ENCODE measurements at places on chromosomes 5 and 9. TPM values are rescaled to one million over a fixed set of nuclear protein-coding genes. Genes with fewer than 3 reads are reported as not detected.

DNA sequence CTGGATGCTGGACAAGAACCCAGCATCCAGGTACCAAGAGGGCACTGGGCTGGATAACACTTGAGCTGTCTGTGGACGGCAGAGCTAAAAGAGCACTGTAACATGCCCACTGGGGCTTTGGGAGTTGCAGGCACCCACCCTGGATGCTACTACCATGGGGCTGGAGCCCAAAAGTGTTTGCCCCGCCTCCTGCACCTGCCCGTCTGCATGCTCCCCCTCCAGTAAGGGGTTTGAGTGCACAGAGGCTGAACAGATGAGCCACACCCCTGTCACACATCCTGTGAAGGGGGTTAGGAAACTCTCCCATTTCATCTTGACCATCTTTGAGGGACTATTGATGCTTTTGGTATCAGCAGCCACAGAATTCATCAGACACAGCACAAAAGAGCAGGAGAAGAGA, 69.0 kb downstream of the LIX1 start:
- DNase-seq = no peak

DNA sequence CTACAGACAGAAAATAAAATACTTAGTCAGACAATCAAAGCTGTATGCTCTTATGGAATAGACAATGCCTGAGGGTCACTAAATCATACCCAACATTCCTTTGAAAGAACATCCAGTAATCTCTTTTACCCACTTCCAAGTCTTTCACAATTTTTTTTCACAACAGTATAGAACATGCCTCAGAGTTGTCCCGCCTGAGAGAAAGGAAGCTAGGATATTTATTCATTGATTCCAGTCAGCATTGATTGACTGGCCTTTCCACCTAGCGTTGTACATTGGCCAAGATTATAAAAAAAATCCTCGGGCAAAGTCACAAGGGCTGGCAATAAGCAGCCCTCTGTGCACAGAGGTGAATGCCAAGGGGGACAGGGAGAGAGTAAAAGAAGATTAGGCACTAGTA, 318.1 kb upstream of the PIK3R1 start:
- peak; percentile 11 for DNase-seq

DNA sequence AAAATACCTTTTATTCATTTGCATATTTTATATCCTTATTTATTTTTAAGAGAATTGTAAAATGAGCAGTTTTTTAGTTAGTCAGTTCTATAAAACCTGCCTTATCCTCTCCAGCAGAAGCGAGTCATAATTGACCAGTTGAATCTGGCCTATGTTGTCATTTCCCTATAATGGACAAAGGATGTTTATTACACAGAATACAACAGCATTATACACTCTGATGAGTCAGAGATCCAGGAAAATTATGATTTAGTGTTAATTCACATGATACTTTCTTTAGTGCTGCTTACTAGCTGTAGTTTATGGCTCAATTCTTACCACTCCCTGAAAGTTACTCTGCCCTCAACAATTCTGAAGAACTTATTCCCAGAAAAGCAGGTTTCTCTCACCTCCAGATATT, 26.8 kb upstream of the LURAP1L start:
- peak; percentile 82 for DNase-seq

DNA sequence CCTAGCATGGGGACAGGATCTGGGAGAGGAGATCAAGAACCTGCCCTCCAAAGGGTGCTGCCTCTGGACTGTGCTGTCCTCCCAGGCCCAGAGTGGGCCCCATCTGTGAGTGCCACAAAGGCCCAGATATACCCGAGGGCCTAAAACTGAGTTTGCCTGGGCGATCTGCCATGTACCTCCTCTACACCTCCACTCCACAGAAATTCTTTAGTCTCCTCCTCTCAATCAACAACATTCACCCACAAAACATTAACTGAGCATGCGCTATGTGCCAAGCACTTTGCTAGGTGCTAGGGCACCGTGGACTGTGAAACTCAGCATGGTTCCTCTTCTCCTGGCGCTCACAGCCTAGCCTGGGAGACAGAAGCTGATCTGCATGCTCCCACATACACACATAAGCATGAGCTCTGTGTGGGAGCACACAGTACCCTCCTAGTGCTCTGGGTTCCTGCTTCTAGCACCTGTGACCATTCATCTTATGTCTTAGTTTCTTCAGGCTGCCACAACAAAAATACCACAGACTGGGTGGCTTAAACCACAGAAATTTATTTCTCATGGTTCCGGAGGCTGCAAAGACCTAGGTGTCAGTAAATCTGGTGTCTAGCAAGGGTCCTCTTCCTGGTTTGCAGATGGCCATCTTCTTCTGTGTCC, 82.0 kb upstream of the FSTL4 start:
- peak; percentile 2 for DNase-seq

DNA sequence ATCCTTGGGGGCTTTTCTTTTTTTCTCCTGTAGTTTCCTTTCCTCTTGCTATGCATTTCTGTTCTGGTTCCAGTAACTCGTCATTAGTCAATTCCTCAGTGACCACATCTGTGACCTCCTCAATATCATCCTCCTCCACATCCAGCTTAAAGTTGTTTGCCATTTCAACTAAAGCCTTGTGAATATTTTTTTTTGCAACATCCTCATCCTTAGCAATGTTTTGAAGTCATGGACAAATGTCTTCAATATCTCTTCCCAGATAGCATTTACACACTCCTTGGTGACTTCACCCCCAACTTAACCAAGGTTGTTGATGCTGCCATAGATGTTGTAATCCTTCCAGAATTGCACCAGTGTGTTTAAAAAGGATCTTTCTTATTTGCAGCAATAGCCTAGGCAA, 14.7 kb upstream of the ADRB2 start:
- DNase-seq = no peak

The WNK2 gene
- total RNA-seq = not detected

The C9orf50 gene
- not detected for total RNA-seq

The ARID3C gene
- 0.45 TPM for total RNA-seq

The DEPDC1B gene
- total RNA-seq = 20.9 TPM

- peak; percentile 69 for DNase-seq
Observed at GRCh38 chr5:31663519-31663918, 24.6 kb downstream of the PDZD2 start.

The DIPK1B gene
- not detected for total RNA-seq

The GABRB2 gene
- total RNA-seq = 10.5 TPM

DNA sequence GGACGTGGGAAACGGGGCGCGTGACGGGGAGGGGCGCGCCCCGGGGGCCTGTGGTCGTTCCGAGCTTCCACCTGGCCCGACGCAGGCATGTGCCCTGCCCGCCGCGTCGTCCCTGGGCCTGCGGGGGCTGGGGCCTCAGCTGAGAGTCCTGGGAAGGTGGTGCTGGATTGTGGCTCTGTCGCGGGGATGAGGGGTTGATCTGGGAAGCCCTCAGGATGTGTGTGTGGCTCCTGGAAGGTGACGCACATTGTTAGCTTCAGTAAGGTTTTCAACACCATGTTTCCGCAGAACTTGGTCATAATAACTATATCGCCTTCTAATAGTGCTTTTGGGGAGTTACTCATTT, 589.1 kb downstream of the MTRR start:
- DNase-seq = peak; percentile 28

DNA sequence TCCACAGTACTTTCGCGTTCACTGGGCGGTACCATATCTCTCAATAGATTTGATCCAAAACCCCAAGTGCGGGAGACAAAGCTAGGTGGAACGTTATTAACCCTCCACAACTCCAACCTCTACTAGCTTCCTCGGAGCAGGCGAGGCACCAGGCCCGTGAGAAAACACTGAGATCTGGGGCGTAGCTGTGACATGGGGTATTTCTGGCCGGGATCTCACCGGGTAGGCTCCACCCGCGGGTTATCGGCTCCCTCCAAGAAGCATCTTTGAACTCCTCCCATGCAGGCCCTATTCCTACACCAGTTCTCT, 350 bp upstream of the SLC25A46 start:
- no peak for DNase-seq

DNA sequence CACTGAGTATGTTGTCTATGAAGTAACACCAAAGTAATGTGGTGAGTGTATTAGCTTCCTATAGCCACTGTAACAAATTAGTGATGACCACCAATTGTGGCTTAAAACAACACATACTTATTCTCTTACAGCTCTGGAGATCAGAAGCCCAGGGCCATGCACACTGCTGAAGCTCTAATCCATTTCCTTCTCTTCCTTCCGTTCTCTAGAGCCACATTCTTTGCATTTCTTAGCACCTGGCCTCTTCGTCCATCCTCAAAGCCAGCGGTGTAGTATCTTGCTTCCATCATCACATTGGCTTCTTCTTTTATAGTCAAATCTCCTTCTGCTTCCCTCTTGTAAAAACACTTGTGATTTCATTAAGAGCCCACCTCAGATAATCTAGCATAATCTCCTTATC, 230.3 kb upstream of the RFX3 start:
- no peak for DNase-seq

DNA sequence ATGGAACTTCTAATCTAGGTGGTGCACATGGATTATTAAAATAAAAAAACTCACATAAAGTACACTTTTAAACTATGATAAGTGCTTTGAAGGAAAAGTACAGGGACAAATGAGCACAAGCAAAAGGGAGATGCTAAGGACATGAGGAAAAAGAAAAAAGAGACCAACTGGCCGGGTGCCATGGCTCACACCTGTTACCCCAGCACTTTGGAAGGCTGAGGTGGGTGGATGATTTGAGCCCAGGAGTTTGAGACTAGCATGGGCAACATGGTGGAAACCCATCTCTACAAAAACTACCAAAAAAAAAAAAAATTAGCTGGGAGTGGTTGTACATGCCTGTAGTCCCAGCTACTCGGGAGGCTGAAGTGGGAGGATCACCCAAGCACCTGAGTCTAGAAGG, 67.1 kb downstream of the SH3TC2 start:
- no peak for DNase-seq

DNA sequence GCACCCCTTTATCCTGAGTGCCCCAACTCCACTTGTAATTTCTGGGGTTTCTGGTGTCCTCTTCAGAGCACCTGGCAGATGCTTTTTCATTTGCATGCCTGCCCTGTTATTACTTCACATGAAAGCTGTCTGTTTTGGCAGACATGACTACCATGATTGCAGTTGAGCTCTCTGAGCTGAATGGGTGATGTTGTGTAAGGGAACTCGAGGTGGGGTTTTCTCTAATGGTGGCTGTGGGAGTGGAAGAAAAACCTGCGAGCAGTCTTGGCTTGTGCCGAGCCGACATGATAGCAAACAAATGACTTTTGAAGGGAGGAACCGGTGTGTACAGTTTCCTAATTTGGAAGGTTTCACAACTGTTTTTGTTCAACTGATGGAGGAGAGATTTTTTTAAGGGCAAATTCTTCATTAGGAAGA, 196.2 kb downstream of the AOPEP start:
- no peak for DNase-seq

- no peak for DNase-seq
Observed at GRCh38 chr5:40554813-40555212, 124.9 kb upstream of the PTGER4 start.

DNA sequence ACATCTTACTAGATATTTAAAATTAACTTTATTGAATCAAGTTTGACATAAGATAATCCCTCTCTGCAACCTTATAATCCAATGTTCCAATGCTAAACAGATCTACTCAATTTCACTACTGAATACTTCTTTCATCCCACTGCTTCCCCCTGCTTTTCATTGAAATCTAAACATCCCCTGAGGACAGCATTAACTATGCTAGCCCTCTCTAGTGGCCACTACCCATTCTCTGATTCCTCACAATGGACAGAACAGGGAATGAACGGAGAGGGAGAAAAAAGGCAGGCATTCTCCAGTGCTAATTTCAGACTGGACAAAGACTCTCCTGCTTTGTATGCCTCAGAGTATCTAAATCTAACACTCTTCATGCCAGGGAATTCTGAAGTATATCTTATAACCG, 54.3 kb upstream of the RGS7BP start:
- DNase-seq = no peak

DNA sequence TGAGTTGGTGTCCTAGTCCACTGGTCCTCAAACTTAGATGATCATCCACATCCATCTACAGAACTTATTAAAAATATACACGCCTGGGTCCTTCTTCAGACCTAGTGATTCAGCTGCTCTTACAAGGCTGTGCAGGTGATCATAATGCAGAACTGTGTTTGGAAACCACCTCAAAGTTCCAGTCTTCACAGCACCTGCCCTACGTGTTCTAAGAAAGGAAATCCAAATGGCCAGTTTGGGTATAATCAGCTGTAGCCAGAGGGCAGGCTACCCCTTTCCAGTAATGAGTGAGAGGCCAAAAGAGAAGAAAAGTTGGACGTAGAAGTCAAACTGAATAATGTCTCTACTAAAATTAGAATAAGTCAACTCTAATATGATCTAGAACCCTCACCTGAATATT, 15.4 kb downstream of the REEP5 start:
- DNase-seq = no peak

DNA sequence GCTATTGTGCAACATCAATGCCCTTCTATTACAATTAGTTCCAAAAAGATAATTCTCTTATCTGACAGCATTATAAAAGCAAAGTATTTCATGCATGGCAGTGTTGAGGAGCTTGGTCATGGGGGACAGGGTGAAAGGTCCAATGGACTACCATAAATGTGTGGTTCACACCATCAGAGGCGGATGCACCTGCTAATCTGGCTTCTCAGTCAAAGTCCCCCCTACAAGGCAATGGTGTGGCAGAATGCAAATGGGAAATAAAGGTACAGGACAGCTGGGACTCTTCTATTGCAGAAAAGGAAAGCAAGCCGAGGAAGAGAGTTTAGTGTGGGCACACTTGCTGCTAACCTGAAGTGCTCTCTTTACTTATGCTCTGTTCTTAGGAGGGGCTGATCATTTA, 369.1 kb downstream of the NDUFS4 start:
- no peak for DNase-seq

DNA sequence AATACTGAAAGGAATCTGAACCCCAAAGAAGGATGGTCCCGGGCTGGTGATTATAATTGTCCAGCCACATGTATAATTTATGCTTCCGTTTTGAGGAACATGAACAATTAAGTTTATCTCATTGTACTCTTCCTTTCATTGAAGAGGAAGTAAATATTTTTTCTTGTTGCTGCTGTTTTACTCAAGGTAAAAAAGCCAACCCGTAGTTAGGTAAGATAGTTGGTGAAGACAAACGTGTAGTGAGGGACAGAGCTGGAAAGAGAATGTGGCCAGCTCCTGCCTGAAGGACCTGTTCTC, 5.1 kb downstream of the RCL1 start:
- no peak for DNase-seq

GRCh38 chr5:151495320-151495719, 47.9 kb downstream of the SLC36A1 start:
- no peak for DNase-seq

The SLC25A2 gene
- not detected for total RNA-seq

- DNase-seq = peak; percentile 31
Observed at GRCh38 chr9:129414377-129414992, 206.4 kb downstream of the C9orf50 start.

GRCh38 chr5:174106997-174107655, 61.6 kb downstream of the NSG2 start:
- DNase-seq = no peak

The BRD9 gene
- 45.8 TPM for total RNA-seq

The ECSCR gene
- total RNA-seq = 0.40 TPM

DNA sequence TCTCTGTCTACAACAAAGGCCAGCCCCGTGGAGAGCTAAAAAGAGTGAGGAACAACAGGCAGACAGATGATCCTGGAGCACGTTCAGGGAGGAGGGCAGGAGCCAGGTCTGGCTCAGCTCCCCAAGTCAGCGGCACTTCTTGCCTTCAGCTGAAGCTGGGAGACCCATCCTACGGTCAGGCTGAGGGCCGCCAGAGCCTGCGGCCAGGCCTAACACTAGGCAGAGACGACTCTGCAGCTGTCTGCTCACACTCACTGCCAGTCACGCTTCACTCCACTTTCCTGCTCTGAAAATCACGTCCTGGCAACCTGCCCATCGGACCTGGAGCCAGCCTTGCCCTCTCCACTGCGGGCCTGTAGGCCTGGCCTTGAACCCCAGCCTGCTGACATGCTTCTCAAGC, 160.9 kb upstream of the LHFPL2 start:
- peak; percentile 31 for DNase-seq

- DNase-seq = no peak
Observed at GRCh38 chr5:150163547-150164059, 3.0 kb upstream of the CDX1 start.

The MEIKIN gene
- not detected for total RNA-seq
